H9 (cell line): ENCODE measurements at places on chromosomes 1 and 21.
A peak's percentile ranks its signal among the peaks of the same experiment; 100 is the strongest.

DNA sequence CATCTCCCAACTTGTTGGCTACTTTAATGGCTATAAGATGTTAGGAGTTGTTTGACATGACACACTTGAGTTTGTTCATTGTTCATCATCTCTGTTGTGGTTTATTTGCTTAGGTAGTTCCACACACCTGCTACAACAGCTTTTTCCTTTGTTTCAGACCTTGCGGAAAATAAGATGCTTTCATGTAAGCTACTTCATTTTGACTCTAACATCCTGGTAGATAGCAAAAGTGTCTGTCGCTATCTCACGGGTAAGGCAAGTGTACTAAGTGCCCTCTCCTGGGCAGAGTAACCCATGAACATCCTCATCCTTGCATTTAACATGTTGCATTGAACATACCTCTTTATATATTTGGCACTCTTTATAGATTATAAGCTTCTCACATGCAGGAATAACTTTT is 1.6 kb upstream of the OR10T2 start:
- no peak overlapping the region for H3K27ac ChIP-seq
- H3K4me1 ChIP-seq = no peaks in the 10 kb centered on the region
- H3K36me3 ChIP-seq = no peaks in the 10 kb centered on the region
- DNase-seq = no peak
- no peaks in the 10 kb centered on the region for H3K27me3 ChIP-seq

- H3K4me1 ChIP-seq = peaks cover 5% of the 10 kb centered on the region; the same call in 1 of the 2 replicates
- no peak overlapping the region for H3K4me3 ChIP-seq
- DNase-seq = no peak
- H3K36me3 ChIP-seq = peaks cover 5% of the 10 kb centered on the region; the same call in 2 of the 3 replicates
- H3K27me3 ChIP-seq = peaks cover 8% of the 10 kb centered on the region; the same call in 1 of the 2 replicates
Measured at GRCh38 chr1:29232387-29232786, 1.7 kb upstream of the MECR start.

- no peaks in the 10 kb centered on the region for H3K4me1 ChIP-seq
- no peak overlapping the region for H3K4me3 ChIP-seq
- H3K36me3 ChIP-seq = no peaks in the 10 kb centered on the region; the same call in 2 of the 3 replicates
- no peak for DNase-seq
- H3K27ac ChIP-seq = no peak overlapping the region
Measured at GRCh38 chr1:96048572-96049212, 672.9 kb upstream of the PTBP2 start.

DNA sequence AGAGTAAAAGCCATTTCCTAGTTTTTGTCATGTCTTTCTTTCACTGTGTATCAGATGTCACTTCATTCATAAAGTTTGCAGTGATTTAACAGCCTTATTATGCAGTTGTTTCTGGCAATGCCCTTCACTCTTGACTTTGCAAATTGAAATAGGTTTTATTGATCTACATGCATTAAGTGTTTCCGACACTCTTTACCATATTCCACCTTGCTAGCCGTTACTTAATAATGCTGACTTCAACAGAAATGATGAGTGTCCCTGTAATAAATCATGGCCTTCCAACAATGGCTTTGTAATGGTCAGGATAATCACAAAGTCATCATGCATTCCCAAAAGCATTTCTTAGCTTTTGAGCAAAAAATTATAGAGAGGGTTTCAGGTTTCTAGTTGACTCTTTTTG is 236.8 kb upstream of the FMN2 start:
- H3K27ac ChIP-seq = no peak overlapping the region
- H3K36me3 ChIP-seq = peaks cover 11% of the 10 kb centered on the region; the same call in 1 of the 2 replicates
- no peak overlapping the region for H3K4me3 ChIP-seq
- DNase-seq = no peak
- no peaks in the 10 kb centered on the region for H3K27me3 ChIP-seq
- no peaks in the 10 kb centered on the region for H3K4me1 ChIP-seq

DNA sequence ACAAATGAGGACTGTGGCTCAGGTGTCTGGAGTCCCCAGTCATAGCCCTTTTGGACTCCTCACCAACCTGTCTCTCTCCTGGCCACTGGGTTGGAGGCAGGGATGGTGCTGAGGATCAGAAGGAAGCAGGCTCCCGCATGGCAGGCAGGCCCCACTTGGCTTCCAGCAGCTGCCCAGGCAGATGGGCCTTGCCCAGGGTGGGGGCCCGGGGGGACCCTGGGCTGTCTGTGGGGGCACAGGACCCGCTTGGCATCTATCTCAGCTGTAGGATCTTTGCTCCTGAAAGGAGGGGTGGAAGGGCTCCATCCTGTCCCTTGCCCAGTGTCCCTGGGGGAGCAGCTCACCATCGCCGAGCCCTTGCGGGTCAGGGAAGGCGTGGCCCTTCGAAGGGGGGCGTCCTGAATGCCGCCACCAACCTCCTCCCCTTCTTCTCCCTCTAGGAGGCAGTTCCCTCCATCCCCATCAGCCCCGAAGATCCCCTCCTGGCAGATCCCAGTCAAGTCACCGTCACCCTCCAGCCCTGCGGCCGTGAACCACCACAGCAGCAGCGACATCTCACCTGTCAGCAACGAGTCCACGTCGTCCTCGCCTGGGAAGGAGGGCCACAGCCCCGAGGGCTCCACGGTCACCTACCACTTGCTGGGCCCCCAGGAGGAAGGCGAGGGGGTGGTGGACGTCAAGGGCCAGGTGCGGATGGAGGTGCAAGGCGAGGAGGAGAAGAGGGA is 154.5 kb downstream of the PEX14 start:
- H3K27ac ChIP-seq = no peak overlapping the region
- H3K4me1 ChIP-seq = no peaks in the 10 kb centered on the region; the same call in 1 of the 2 replicates
- DNase-seq = no peak
- H3K4me3 ChIP-seq = no peak overlapping the region
- no peaks in the 10 kb centered on the region for H3K27me3 ChIP-seq
- H3K36me3 ChIP-seq = peaks cover 5% of the 10 kb centered on the region

GRCh38 chr1:89763649-89763986 is 57.2 kb upstream of the LRRC8D start:
- H3K4me3 ChIP-seq = peak overlapping the region; percentile 83
- DNase-seq = no peak
- H3K27me3 ChIP-seq = peaks cover 7% of the 10 kb centered on the region; the same call in 1 of the 2 replicates
- H3K36me3 ChIP-seq = no peaks in the 10 kb centered on the region
